ENCODE measurements at places on chromosomes 3 and 15.

DNA sequence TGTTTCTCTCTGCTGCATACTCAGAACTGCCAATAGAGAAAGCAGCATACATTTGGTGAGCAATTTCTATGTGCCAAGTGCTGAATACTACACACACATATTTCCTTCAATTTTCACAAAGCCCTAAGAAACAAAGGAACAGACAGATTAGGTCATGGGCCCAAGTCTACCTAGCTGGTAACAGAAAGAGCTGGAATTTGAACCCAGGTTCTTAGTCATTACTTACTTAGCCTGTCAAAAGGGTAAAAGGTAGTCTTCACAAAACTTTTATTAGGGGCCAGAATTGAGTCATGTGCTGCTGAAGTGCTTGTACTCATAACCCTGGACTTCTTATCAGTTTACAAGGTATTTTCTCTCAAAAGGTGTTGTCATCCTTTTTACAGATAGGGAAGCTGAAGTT lies 10.4 kb upstream of the ABHD17C start:
- no peak for DNase-seq

- no peak for DNase-seq
These were observed 795.1 kb downstream of the FHIT start for GRCh38 chr3:60456180-60456579.

DNA sequence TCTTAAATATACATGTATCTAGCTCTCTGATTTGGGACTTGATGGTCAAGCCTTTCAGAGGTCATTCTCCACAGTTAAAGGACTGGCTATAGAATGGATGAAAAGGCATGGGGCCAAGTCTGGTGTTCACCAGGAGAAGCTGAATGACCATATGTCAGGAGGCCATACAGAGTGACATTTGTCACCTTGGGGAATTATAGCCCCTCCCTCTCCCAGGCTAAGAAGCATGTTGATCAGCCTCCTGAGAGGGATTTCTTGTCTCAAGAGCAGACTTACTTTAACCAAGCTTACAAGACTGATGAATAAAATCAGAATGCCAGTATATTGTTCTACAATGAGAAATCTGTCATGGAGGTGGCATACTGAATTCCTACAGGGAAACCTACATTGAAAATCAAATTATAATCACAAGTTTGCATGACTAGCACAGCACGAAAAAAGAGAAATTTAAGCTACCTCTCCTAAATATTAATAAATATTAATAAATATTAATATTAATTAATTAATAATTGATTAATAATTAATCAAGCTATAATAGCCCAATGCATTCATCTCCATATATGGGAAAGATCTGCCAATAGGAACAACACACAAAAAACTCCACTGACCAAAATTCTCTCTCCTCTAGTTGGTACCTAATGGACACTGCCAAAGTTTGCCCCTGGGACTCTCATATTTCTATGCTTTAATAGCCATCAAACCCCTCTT lies 47.3 kb downstream of the ATP8B4 start:
- DNase-seq, result no peak

DNA sequence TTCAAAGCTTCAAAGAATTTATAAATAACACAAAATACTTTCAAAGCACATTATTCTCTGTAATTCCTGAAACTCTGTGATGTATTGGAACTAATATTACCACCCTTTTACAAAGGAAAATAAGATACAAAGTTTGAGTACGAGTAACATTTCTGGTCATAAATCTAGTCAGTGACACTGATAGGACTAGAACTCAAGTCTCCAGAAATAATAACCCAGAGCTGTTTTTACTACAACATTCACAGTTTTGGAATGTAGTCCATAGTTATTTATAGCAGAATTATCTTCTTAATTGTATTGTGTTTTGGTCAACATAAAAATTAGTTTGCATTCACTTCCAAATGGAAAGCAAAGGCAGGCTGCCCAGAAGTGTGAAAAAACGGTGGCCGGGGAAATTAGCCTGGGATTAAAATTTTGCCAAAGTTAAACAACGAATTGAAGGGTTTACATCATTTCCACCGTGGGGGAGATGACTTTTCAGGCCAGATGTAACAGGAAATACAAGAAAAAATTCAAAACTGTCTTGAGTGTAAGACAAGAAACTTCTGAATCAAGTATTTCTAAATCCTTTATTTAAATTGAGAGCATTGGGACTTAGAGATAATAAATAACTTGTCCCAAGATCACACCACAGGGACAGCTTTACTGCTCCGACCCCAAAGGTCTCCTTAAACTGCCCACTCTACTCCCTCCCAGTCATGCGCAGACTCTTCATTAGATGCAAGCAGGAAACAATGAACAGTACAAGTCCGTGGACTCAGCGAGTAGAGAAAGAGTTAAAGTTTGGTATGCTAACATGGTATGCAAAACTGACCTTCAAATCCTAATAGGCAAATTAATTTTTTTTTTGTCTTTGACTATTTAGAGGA lies 74.3 kb upstream of the VGLL4 start:
- DNase-seq, result no peak

DNA sequence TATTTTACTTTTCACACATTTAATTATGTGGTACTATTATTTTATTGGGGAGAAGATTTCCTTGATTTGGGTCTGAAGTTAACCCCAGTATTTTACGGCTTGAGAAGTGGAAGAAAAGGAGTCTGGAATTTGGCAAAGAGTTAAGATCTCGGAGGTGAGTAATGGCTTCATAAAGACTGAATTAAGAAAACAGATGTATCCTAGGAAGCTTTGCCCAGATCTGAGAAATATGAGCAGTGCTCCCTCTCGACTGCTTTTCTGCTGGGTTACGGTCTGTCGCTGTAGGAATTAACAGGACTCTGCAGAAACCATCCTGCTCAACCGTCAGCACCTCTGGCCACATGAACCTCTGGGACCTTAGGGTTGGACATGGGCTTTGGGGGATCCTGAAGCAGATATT lies 163.6 kb upstream of the NDN start:
- DNase-seq, result no peak

GRCh38 chr3:111861391-111861790 lies 2.3 kb downstream of the PHLDB2 start:
- no peak for DNase-seq

DNA sequence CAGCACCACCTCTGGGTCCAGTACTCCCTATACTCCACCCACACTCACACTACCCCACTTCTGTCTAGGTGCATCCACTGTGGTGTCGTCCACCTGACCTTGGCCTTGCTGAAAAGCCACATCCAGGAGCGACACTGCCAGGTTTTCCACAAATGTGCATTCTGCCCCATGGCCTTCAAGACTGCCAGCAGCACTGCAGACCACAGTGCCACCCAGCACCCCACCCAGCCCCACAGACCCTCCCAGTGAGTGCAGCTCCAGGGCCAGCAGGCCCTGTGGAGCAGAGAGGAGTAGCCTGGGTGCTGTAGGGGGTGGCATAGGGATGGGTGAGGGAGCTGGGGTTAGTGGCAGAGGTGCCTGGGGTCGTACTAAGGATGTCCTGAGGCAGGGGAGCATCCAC lies 19.4 kb upstream of the ALPK3 start:
- no peak for DNase-seq

Data from HCT116 (cell line).